ENCODE measurements at places on chromosomes 16 and 17. TPM values are rescaled to one million over a fixed set of nuclear protein-coding genes. Genes with fewer than 3 reads are reported as not detected.

The FOXK2 gene
- 36.4 TPM for polyA plus RNA-seq

The SCGB1C2 gene
- polyA plus RNA-seq: not detected

DNA sequence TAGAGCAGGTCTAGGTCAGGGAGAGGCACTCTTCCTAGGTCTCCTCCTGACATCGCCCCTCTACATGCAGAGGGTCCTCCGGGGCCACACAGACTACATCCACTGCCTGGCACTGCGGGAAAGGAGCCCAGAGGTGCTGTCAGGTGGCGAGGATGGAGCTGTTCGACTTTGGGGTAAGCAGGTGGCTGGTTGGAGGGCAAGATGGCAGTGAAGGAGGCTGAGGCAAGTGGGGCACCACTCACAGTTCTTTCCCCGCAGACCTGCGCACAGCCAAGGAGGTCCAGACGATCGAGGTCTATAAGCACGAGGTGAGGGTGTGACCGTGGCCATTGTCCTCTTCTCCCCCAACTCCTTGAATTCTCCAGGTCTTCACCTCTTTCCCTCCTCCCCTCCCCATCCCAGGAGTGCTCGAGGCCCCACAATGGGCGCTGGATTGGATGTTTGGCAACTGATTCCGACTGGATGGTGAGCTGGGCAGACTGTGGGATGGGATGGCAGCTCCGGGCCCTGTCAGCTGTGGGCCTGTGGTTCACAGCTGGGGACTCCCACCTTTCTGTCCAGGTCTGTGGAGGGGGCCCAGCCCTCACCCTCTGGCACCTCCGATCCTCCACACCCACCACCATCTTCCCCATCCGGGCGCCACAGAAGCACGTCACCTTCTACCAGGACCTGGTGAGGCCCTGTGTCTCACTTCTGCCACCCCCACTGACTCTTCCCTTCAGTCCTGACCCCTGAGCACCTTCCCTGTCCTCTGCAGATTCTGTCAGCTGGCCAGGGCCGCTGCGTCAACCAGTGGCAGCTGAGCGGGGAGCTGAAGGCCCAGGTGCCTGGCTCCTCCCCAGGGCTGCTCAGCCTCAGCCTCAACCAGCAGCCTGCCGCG lies 3.0 kb downstream of the THOC6 start:
- peaks cover 3% of the 10 kb centered on the region for H3K27me3 ChIP-seq
- no peak overlapping the region for H3K27ac ChIP-seq
- peaks cover 17% of the 10 kb centered on the region for H3K4me1 ChIP-seq
- peaks cover 22% of the 10 kb centered on the region for H3K36me3 ChIP-seq

- no peaks in the 10 kb centered on the region for H3K4me1 ChIP-seq
- no peak for DNase-seq
- no peak overlapping the region for H3K27ac ChIP-seq
- H3K27me3 ChIP-seq: no peaks in the 10 kb centered on the region
Measured at GRCh38 chr16:15425861-15426260, 8.5 kb upstream of the BMERB1 start.

- no peak overlapping the region for H3K27ac ChIP-seq
- H3K36me3 ChIP-seq: no peaks in the 10 kb centered on the region
- no peaks in the 10 kb centered on the region for H3K27me3 ChIP-seq
Measured at GRCh38 chr16:83939266-83939855, 13.7 kb upstream of the OSGIN1 start.

DNA sequence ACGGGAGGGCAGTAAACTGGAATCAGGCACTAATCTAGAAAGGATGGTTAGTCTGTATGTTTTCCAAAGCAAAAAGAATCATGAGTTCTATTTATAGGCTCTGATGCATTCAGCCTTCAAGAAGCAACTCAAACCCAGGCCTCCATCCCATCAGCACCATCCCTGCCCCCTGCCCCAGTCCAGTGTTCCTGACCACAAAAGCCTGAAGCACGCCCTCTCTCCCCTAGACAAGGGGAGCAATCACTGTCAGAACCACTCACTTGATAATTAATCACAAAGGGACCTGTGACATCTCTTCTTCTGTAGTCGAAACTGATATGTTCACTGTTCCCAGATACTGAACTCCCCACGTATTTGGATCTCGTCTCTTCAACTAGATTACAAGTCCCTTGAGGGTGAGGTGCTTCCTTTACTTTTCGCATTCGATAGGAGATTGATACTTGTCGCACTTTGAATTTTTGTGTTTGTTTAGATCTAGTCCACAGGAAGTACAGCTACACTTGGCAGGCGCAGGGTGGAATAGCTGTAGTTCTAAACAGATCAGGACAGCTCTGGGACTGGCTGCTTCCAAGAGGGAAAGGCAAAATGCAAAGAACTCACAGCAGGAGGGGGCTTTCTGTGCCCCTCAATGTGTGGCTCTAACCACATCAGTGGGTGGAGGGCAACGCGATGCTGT lies 36.4 kb upstream of the CCDC182 start:
- H3K36me3 ChIP-seq: no peaks in the 10 kb centered on the region
- DNase-seq: peak; percentile 34
- peaks cover 17% of the 10 kb centered on the region for H3K27me3 ChIP-seq

GRCh38 chr17:74211141-74211911 lies 2.0 kb upstream of the TTYH2 start:
- no peak overlapping the region for H3K4me3 ChIP-seq
- no peaks in the 10 kb centered on the region for H3K27me3 ChIP-seq
- DNase-seq: no peak
- peak overlapping the region; percentile 70 for H3K27ac ChIP-seq
- H3K36me3 ChIP-seq: peaks cover 46% of the 10 kb centered on the region

- H3K4me3 ChIP-seq: no peak overlapping the region
- H3K36me3 ChIP-seq: no peaks in the 10 kb centered on the region
- DNase-seq: no peak
Measured at GRCh38 chr17:58335061-58335731, 6.6 kb upstream of the TSPOAP1 start.

Measured in SK-N-SH (cell line).